ENCODE measurements at places on chromosomes 12 and 14.

DNA sequence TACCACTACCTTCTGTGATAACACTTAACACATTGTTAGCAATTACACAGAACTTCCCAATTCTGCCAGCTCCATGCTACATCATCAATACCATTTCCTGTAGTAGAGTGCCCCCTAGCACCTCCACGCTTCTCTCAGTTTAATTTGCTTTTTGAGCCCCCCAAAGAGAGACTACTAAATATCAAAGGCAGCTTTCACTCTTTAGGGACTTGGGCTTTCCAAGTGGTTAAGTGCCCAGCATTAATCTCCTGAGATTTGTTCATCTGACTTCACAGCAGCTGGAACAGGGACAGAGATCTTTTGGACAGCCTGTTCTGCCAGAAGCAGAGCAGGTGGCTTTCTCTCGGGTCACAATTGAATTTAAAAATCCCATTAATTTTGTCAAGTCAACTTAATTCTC lies 954.9 kb downstream of the DIO2 start:
- DNase-seq: no peak

GRCh38 chr14:71049435-71050133 lies 142.3 kb downstream of the PCNX1 start:
- no peak for DNase-seq

DNA sequence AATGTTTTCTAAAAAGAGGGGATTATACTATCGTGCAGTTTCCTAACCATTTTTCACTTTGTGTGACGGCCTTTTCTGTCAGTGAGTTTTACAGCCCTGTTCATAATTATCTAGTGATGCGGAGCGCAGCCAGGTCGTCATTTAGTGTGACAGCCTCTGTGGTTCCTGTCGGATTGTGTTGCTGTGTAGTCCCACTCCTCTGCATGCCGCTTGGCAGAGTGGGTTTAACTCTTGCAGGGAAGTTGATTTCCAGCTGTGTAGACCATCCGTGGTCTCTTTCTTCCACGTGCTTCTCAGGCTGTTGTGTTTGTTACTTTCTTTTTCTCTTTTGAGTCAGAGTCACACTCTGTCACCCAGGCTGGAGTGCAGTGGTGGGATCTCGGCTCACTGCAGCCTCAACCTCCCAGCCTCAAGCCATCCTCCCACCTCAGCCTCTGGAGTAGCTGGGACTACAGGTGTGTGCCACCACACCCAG lies 8.6 kb downstream of the RAN start:
- no peak for DNase-seq

DNA sequence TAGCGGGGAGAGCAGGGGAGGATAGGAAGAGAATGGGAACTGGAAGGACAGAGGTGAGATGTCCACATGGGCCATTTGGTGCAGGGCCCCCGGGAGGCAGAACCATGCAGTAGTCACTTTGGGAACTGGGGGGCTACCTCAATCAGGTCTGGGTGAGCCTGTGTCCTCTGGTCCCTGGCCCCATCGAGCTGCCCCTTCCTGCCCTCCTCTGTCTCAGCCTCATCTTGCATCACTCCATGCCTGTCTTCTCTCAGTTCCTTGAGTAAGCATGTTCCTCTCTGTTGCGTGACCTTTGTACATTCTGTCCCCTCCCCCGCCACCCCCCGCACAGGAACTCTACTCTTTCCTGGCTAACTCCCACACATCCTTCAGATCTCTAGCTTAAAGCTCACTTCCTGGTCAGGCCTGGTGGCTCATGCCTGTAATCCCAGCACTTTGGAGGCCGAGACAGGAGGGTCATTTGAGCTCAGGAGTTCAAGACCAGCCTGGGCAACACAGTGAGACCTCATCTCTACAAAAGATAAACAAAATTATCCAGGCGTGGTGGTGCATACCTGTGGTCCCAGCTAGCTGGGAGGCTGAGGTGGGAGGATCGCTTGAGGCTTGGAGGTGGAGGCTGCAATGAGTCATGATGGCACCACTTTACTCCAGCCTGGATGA lies 23.2 kb downstream of the FOS start:
- DNase-seq: no peak

Data from T-helper 9 cell (primary cell).